ENCODE measurements at places on chromosomes 2 and 18. TPM values are rescaled to one million over a fixed set of nuclear protein-coding genes. Genes with fewer than 3 reads are reported as not detected.

DNA sequence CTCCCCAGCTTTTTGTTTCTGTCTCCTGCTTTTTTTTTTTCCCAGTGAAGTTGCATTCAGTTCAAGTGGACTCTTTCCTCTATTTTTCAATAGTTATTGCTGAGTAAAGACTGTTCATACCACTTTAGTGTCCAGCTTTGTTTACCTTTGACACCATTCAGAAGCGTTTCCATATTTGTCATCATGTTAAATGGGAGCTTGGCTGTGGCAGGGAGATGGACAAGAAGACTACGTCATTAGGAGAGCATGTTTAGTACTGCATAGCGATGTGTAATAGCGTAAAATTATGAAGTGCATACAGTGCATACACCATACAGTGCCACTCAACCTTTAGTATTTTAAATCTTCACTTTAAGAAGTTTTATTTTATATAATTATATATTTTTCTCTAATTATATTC, 655.9 kb downstream of the DCC start:
- H3K4me1 ChIP-seq = no peaks in the 10 kb centered on the region
- H3K27me3 ChIP-seq = no peaks in the 10 kb centered on the region
- DNase-seq = no peak

The PLB1 gene
- 0.77 TPM for total RNA-seq

GRCh38 chr18:35588995-35589394, 7.5 kb downstream of the GALNT1 start:
- H3K36me3 ChIP-seq = peaks cover 4% of the 10 kb centered on the region
- H3K27me3 ChIP-seq = no peaks in the 10 kb centered on the region
- DNase-seq = peak; percentile 70
- no peaks in the 10 kb centered on the region for H3K4me1 ChIP-seq
- no peak overlapping the region for H3K4me3 ChIP-seq

The VAMP5 gene
- 15.8 TPM for total RNA-seq

DNA sequence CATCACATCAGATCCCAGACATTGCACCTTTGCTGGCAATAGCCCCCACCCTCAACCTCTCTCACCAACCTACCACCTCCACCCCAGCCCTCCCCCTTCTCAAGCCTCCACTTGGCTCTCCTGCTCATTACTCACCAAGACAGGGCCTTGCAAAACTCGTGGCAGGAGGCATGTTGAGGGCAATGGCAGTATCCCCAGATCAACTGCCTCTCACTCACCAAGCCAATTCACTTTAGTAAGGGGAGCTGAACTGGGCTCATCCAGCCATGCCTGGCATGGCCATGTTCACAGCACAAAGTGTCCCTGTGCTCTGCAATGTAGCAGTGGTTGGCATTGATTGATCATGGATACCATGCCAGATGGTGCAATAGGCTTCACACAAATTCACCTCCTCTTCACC, 46.3 kb upstream of the TEX51 start:
- no peak overlapping the region for H3K27ac ChIP-seq
- H3K27me3 ChIP-seq = no peaks in the 10 kb centered on the region
- H3K36me3 ChIP-seq = no peaks in the 10 kb centered on the region
- H3K4me1 ChIP-seq = no peaks in the 10 kb centered on the region
- no peak overlapping the region for H3K4me3 ChIP-seq
- no peak for DNase-seq

The GPAT2 gene
- 0.33 TPM for total RNA-seq

DNA sequence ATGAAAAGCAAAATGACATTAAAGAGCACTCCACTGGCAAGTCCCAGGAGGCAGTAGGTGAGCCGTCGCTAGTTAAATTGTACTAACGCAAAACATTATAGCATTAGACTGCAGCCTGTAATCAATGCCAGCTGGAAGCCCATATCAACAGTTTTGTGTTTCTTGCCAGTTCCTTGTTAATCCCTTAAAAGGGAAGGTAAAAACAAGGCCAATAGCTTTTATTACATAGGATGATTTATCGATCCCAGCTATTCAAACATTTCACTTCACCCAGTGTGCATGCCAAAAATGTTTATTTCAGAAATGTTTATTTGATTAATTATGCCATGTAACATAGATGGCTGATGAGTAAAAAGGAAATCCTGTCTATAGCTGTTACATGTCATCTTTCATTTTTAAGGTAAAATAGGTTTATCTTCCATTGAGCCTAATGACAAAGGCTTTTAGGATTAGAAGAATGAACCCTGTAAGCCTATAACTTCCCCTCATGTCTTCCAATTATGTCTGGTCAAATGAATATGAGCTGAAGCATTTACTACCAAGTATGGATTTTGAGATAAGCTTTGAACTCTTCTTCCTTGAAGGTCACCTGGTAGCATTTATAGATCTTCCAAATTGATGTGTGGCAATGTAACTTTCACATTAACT, 591.2 kb downstream of the RNF144A start:
- DNase-seq = no peak
- H3K4me3 ChIP-seq = no peak overlapping the region
- no peaks in the 10 kb centered on the region for H3K27me3 ChIP-seq
- H3K36me3 ChIP-seq = no peaks in the 10 kb centered on the region
- H3K4me1 ChIP-seq = no peaks in the 10 kb centered on the region

The CRYGA gene
- not detected for total RNA-seq

GRCh38 chr2:68667371-68667770, 24.0 kb downstream of the PROKR1 start:
- no peak overlapping the region for H3K27ac ChIP-seq
- no peak overlapping the region for H3K4me3 ChIP-seq
- no peaks in the 10 kb centered on the region for H3K27me3 ChIP-seq
- peaks cover 7% of the 10 kb centered on the region for H3K4me1 ChIP-seq
- no peak for DNase-seq

GRCh38 chr18:4640349-4641012, 185.4 kb upstream of the DLGAP1 start:
- H3K27me3 ChIP-seq = no peaks in the 10 kb centered on the region
- no peak overlapping the region for H3K4me3 ChIP-seq
- no peak overlapping the region for H3K27ac ChIP-seq

- peak; percentile 37 for DNase-seq
- no peaks in the 10 kb centered on the region for H3K36me3 ChIP-seq
- H3K4me1 ChIP-seq = no peaks in the 10 kb centered on the region
- H3K4me3 ChIP-seq = no peak overlapping the region
- H3K27me3 ChIP-seq = no peaks in the 10 kb centered on the region
Observed at GRCh38 chr2:240401781-240402551, 33.5 kb upstream of the GPC1 start.

GRCh38 chr2:88622307-88622706, 5.0 kb downstream of the EIF2AK3 start:
- peaks cover 6% of the 10 kb centered on the region for H3K4me1 ChIP-seq
- peaks cover 11% of the 10 kb centered on the region for H3K27me3 ChIP-seq
- no peak overlapping the region for H3K4me3 ChIP-seq

The ZFP36L2 gene
- total RNA-seq = 74.9 TPM

DNA sequence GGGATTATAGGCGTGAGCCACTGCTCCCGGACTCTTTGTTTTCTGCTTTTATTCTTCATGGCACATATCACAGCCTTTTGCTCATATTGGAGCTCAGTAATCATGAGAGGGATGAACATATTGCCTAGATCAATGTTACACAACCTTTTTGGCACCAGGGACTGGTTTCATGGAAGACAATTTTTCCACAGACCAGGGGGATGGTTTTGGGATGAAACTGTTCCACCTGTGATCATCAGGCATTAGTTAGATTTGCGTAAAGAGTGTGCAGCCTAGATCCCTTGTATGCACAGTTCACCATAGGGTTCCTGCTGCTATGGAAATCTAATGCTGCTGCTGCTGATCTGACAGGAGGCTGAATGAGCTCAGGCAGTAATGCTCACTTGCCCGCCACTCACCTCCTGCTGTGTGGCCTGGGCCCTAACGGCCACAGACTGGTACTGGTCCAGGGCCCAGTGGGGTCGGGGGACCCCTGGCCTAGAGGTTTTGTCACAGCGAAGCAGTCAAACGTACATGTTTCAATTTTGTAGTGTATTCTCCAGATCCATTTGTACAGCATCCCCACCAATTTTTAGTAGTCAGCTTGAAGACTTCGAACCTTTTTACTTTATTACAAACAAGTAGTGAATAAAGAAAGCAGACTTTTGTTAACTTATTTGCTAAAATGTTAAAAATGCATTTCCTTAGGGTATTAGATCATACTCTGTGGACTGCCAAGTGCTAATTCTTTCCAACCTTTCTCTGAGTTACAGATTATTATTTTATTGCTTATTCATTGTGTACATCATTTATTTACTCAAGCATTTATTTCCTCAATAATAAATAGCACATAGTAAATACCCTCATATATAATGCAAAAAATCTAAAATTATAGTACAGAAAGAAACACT, 6.2 kb downstream of the DAW1 start:
- H3K4me3 ChIP-seq = no peak overlapping the region
- H3K36me3 ChIP-seq = no peaks in the 10 kb centered on the region
- H3K27ac ChIP-seq = no peak overlapping the region
- peaks cover 23% of the 10 kb centered on the region for H3K27me3 ChIP-seq

The CRYGC gene
- not detected for total RNA-seq

GRCh38 chr18:61541673-61542072, 208.4 kb downstream of the CDH20 start:
- no peak for DNase-seq
- no peak overlapping the region for H3K4me3 ChIP-seq
- no peaks in the 10 kb centered on the region for H3K4me1 ChIP-seq

DNA sequence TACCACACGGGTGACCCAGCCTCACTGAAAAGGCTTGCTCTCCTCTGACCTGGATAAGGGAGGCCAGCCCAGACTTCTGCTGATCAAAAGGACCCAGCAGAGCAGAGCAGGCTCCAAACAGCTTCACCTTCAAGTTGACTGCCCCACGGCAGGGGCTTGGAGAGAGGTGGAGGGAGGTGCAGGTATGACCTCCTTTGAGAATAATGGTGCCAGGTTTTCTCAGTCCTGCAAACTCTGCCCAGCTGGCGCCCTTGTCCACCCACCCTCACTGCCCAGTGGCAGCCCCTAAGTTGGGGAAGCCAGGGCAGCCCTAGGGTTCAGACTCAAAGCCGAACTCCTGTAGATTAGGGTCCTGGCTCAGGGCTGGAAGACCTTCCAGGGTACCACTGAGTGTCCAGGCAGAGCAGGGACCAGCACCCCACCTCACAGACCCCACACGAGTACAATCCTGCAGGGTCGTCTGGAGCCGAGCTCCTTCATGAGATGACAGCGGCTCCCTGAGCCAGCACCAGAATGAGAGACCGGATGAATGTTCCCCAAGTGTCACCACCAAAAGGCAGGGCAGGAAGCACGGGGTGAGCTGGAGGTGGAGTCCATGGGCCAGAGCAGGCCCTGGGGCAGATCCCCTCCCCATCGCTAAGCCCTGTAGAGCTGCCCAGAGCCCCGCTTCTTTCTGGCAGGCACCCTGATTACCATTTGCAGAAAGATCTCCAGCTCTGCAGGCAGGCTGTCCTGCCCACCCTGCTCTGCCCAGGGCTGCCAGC, 3.6 kb upstream of the GPC1 start:
- H3K36me3 ChIP-seq = no peaks in the 10 kb centered on the region
- DNase-seq = peak; percentile 39
- H3K4me3 ChIP-seq = no peak overlapping the region
- no peak overlapping the region for H3K27ac ChIP-seq

The CYP20A1 gene
- total RNA-seq = 27.8 TPM

- H3K36me3 ChIP-seq = no peaks in the 10 kb centered on the region
- H3K27ac ChIP-seq = no peak overlapping the region
- no peaks in the 10 kb centered on the region for H3K4me1 ChIP-seq
Observed at GRCh38 chr2:54952978-54953456, 97.2 kb downstream of the RTN4 start.

The GALR1 gene
- total RNA-seq = 0.04 TPM

GRCh38 chr2:73895473-73895872, 2.7 kb downstream of the ACTG2 start:
- DNase-seq = no peak
- H3K4me1 ChIP-seq = no peaks in the 10 kb centered on the region

- no peaks in the 10 kb centered on the region for H3K4me1 ChIP-seq
- no peak overlapping the region for H3K4me3 ChIP-seq
- no peak overlapping the region for H3K27ac ChIP-seq
- DNase-seq = no peak
Observed at GRCh38 chr2:167318581-167318980, 430.3 kb downstream of the XIRP2 start.

The FAM110C gene
- 1.8 TPM for total RNA-seq

The SGO2 gene
- total RNA-seq = 18.4 TPM

DNA sequence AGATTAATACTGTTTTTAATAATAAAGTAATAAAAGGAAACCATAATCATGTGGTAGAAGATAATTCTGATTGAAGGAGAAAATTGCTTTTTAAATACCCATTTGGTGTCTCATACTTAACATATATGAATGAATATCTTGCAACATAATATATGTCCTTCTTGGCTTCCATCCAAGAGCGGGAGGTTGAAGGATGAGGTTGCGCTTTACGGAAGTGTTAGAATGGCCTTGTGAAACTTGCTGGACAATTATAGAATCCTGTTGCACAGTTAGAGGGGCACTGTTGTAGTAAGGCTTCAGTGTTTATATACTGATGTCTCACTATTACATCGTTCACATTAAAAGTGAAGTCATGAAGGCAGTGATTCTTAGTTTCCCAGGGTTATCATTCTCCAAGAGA, 9.4 kb downstream of the INSIG2 start:
- H3K27me3 ChIP-seq = no peaks in the 10 kb centered on the region
- H3K4me3 ChIP-seq = no peak overlapping the region
- H3K36me3 ChIP-seq = no peaks in the 10 kb centered on the region
- H3K27ac ChIP-seq = no peak overlapping the region

Data from endodermal cell (in vitro differentiated cells).